Brain (organoid and tissue), 16 donors: ENCODE measurements at places on chromosomes 3 and 15.

GRCh38 chr3:53109891-53110771, 20.1 kb downstream of the RFT1 start:
- DNase-seq = peak; percentile 50

DNA sequence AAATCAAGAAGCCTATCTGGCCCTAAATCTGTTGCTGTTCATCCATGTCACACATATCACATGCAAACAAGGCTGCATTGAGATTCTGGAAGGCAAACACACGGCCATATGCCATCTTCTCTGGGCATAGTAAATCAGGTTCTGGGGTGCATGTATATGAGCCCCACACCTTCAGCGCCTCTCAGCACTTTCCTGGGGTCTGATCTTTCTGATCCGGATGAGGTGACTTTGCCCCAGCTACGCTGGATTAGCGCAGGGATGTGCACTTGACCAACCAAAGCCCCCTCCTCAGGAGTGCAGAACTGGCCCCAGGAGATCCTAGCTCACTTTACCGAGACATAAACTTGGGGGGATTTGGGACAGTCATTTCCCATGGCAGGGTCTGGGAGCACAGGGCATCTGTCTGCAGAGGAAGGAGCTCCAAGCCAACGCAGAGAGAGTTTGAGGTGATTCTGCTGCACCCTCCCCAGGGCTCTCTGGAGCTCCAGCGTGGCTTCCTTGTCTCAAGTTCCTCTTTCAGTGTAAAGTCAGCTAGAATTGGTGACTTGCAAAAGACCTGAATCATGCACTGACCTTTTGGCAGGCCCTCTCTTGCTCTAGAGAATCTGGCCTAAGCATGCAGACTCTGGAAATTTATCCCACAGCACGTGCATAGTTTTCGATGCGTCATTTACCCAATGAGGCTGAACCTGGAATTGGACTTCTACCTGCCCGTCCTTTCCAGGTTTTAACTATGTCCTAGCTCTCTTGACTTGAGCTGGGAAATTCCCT, 63.5 kb upstream of the KLF13 start:
- no peak for DNase-seq

GRCh38 chr3:120025520-120025919, 68.7 kb downstream of the GSK3B start:
- DNase-seq = no peak

DNA sequence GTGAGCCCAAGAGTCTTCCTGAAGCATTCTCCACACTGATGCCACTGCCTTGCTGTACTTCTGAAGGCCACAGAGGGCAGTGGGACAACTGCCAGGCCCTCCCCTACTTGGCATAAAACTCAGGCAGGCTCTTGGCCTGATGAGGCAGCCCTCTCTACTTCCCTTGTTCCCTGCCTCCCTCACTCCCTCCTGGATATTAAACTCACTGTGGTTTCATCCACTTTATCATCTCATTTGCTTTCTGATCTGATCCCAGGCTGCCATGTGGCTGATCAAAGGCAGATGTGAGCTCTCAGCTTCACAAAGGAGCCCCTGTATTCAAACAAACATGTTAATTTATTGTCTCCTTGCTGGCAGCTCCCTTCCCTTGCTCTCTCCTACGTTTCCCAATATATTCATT, 533.5 kb downstream of the IGSF11 start:
- DNase-seq = peak; percentile 85

GRCh38 chr3:112803467-112803866, 43.2 kb downstream of the CD200R1L start:
- no peak for DNase-seq

- DNase-seq = no peak
Measured at GRCh38 chr15:99502182-99502581, 63.6 kb upstream of the MEF2A start.

DNA sequence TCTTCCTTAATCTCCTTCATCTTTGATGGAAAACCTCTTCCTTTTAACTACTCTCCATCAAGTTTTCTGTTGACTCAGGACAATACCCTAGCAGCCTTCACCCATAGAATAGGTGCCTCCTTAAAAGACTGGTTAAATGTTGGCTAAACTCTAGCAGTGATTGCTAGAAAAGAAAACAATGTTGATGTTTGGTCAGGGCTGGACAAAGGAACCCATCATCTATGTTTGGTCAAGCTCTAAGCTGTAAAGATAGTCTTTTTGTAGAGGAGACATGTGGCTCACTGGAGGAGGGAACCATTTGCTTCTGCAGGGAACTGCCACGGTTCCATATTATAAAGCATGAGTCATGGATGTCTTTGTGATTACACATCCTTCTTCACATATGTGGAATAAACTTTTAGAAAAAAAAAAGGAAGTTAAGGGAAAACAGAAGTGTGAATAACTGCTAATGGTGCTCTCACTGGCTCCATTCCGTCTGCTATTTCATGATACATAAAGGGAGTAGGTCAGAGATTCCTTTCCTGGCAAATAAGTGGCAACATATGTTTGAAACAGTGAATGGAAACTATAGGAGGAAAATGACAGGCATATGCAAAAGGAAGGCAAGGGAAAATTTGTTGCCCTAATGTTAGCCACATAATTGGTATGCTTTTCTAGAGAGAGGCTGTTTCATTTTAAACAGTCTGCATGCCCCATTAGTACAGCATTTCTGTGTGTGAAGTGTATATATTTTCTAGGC, 78.2 kb downstream of the CMSS1 start:
- peak; percentile 17 for DNase-seq

GRCh38 chr3:111519178-111519855, 22.7 kb upstream of the CD96 start:
- DNase-seq = no peak

DNA sequence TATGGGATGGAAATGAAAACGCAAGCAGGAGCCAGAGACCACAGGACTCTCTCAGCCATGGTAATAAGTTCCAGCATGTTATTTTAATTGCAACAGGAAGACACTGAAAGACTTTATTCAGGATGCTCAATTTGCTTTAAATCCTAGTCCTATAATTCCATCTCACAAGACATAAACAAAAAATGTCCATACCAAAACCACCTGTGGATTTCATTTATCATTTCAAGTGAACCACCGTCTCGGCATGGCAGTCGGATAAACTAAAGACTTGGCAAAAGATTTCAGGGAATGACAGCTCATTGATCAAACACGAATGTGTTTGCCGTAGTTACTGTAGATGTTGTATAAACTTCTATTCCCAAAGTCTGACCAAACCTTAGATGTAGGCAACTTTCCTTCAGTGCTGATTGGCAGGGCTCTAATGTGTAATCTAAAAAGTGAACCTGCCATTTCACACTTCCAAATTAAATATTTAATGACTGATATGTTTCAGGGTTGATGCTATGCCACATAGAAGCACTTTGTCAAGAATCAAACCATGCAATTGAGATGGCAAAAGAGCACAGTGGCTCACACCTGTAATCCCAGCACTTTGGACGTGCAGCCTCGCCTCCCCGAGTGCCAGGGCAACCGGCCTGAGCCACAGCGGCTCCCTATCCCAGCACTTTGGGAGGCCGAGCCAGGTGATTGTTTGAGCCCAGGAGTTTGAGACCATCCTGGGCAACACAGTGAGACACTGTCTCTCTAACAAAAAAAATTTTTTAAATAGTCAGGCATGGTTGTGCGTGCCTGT, 331.7 kb downstream of the MAGI1 start:
- DNase-seq = no peak

GRCh38 chr3:186216900-186217819, 108.3 kb upstream of the ETV5 start:
- DNase-seq = peak; percentile 56

- peak; percentile 84 for DNase-seq
Measured at GRCh38 chr15:67967871-67968431, 86.2 kb upstream of the PIAS1 start.

DNA sequence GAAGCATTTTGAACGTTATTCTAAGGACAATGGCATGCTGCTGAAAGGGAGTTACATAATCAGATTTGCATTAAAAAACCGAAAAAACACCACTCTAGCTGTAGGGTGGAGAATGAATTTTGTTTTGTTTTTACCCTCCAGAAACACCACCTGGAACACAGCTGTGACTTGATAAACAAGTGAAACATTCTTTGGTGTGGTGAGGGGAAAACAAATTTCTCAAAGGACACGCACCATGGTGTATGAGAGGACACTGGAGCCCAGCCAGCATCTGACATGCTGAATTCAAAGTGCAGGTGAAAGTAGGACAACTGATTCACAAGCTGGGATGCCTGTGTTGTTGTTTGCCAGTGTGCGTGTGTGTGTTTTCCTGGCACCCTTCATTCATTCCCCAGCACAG, 554.5 kb upstream of the TBL1XR1 start:
- no peak for DNase-seq

GRCh38 chr15:90004671-90005070, 3.5 kb downstream of the ZNF710 start:
- no peak for DNase-seq

DNA sequence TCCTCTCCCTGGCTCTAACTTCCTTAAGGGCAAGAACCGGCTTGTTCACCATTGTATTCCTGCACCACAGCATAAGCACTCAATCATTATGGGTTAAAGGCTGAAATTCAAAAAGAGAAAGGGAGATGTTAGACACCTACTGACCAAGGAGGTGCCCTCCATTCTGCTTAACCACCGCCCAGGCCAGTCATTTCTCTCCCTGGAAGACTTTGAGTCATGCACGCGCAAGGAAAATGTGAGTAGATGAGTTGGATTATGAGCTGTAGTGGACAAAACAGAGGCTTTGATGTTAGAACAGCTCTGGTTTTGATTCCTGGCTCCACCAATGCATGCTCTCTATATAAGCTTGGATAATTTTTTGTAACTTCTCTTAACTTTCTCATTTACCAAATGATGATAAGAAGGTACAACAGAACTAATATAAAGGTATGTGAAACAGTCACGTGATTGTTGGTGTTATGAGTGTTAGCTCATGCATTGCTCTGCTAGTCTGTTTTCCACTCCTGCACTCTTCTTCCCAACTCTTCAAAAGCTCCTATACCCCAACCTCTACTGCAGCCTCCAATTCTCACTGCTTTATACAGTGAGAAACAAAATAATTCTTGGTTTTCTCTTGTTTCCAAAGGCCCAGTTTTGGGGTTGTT, 148.4 kb upstream of the ATP11B start:
- DNase-seq = no peak

DNA sequence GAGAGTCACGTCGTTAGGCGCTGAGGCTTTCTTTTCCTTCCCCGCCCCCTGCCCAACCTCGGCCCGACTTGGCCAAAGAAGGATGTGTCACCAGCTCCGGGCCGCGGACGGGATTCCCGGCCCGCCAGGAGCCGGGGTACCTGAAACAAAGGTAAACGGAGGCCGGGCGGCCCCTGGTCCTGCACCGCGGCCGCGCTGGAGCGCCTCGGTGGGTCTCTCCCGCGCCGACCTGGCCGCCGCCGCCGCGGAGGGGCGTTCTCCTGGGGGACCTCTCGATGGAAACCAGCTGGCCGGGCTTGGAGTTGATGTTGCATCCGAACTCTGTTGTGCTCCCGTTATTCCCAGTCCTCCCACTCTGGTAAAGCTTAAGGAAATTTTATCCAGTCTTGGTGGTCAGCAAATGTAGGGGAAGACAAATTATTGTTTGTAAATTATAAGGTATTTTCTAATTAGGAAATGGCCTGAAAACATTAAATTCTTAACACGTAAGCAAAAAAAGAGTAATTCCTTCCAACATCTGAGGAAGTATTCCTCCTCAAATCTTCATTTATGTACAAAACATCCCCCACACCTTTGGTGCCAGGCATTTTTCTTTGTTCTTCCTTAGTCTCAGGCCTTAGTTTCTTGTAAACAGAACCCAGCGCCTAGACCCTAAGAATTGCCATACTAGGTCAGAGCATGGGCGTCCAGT, 888 bp downstream of the PPP2R3A start:
- DNase-seq = peak; percentile 70

GRCh38 chr3:45055411-45056143, 29.5 kb downstream of the CLEC3B start:
- DNase-seq = no peak

DNA sequence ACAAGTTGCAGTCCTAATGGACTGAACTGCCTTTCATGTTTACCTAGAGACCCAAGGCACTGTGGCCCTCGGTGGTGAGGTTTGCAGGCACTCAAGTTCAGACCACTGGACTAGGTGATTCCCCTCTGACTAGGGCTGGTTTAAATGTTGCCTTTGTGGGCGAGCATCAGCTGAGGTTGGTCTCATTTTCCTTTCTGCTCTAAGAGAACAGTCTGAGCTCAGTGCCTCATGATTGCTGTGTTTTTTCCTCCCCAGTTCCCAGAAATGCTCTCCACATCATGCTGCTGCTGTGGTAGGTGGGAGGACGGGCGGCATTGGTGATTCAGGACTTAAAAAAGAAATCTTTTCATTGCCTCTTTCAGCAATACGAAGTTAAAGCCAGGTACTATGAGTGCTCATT, 237.2 kb downstream of the MBNL1 start:
- no peak for DNase-seq

GRCh38 chr15:57375827-57376695, at the start of gene CGNL1:
Gene CGNL1 (plus strand): TSS chr15:57376505. CDS start chr15:57438000, 61,495 bp downstream.
- DNase-seq = peak; percentile 46

DNA sequence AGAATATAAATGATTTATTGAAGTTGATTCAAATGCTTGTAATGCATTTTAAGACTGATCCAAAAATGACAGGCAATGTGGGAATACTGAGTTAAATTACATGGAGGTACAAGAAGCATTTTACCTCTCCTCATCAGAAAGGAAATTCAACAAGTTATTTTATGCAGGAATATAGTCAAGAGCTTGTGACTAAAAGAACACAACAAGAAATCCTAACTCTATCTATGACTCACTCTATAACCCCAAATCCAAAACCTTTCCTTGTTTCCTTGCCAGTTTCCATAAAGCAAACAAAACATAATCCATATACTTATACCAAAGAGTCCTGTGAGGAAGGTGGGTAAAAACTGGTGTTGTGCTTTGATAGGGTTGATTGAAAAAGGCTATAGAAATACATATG, 30.8 kb downstream of the SIN3A start:
- no peak for DNase-seq

DNA sequence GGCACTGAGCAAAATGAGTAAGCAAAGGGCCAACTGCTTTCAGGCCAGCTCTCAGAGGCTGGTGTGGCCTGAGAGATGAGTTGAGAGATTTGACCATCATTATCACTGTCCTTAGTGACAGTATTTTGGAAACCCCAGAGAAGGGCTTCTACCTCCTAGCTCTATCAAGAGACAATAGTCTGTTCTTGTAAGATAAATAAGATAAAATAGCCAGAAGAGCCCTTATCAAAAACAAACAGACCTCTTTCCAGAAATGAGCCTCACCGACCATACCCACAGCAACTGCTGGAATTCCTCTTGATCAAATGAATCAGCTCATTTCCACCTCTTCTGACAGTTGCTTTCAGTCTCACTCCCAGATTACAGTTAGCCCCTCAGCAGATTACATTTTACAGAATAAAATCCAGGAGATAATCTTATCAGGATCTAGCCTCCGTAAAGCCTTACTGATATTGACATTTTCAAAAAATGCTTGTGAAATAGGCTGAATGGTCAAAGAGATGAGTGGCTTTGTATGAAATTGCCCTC, 4.5 kb downstream of the HDC start:
- no peak for DNase-seq

- DNase-seq = peak; percentile 10
Measured at GRCh38 chr3:48157950-48158376, 30.3 kb downstream of the CDC25A start.

DNA sequence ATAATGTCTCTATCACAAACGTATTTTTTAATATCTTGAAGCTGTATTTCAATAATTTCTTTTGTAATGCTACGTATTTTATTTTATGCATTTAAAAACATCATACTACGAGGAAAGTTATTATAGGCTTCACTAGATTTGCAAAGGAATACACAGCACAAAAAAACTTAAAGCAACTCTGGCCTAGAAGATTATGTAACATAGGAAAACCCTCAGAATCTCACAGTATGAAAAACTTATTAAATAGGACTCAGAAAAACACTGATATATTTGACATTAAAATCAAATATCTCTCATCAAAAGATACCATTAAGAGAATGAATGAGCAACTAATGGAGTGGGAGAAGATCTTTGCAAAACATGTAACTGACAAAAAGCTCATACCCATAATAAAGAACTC, 63.7 kb downstream of the DMXL2 start:
- DNase-seq = no peak
